ENCODE measurements at places on chromosomes 4 and X.

DNA sequence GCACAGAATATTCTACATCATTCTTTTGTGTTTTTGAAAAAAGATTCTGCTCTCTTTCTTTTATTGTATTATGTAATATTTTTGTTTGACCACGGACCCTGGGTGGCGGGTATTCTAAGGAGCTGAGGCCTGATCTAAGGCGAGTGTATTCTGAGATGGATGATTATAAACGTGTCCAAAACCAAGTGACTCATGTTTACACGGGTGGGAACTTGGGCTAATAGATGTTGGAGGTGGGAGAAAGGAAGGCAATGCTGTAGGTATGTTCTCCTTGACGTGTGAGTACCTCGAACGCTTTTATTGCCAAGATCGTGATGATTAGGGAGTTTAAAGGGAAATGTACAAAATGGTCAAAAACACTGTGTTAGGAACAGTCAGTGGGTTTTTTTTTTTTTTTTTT is 188.9 kb upstream of the FAT1 start:
- DNase-seq, result no peak

GRCh38 chr4:38322714-38323113 is 341.3 kb upstream of the KLF3 start:
- no peak for DNase-seq

- no peak for DNase-seq
Measured at GRCh38 chrX:149527705-149528104, 13.1 kb upstream of the EOLA1 start.

DNA sequence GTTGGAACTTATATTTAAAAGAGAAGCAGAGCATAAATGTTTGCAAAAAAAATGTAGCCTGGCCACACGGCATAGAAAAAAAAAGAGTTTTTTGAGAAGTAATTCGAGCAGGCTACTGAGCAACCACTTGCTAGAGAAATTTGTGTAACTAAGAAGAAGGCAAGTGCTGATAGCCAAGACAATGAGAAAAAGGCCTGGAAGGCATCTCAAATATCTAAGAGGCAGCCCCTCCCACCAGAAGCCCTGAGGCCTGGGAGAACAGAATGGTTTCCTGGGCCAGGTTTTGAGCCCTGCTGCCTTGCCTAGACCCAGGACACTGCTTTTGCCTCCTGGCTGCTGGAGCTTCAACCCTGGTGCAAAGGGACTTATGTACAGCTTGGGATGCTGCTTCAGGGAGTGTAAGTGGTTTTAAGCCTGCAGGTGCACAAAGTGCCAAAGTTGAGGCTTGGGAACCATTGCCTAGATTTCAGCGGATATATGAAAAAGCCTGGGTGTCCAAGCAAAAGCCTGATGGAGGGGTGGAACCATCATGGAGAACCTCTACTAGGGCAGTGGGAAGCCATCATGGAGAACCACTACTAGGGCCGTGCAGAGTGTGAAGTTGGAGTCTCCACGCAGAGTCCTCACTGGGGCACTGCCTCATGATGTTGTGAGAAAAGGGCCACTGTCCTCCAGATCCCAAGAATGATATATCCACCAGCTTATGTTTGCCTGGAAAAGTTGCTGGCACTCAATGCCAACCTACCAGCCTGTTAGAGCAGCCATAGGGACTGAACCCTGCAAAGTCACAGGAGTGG is 9.7 kb downstream of the TECRL start:
- DNase-seq, result no peak

DNA sequence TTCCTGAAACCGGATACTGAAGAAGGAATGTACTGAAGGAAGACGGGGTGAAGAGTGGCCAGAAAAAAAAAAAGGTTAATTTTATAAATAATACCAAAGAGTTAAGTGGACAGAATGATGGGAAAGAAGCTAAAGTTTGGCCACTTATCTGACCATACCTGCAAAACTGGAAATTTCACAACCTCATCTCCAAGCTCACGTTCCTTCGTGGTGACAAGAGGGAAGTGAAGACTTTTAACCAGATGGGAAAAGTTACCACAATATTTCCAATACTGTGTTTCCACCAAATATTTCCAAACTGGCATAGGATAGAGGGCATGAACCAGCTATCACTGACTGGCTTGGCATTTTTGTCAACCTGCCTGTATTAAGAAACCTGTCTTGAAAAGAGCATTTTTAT is 56.4 kb downstream of the MAML3 start:
- DNase-seq, result no peak

DNA sequence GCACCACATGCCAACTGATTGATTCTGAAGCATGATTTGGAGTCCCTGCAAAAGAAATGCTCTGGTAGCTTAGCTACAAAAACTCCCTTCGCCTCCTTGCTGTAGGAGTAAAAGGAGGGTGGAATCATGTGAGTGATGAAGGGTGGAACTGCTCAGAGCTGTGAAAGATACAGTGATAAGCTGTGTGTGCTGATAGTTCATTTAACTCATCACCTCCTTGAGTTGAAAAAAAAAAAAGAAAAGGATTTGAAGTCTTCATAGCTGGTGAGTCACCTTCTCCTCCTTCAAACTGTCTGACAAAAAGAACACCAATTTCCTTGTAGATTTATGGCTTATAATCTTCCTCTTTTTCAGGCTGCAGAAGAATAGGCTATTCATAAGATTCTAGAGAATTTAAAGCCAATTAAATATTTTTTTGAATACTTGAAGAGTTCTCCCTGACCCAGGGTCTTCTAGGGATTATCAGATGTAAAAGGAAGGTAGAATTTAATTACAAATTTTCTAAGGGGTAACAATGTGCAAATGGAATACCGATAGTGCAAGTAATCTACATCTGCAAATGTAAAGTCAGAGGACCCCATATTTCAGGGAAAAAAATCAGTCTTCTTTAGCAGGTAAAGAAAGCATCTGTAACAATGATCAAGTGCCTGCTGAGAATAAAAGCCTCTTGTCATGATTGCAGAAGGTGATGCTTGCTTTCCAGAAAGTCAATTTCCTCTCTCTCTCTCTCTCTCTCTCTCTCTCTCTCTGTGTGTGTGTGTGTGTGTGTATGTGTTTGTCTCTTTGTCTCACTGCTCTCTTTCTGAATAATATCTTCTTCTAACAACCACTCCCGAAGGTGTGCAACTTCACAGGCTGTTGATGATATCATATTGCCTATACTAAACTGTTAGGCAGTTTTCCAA is 208.8 kb upstream of the VEGFC start:
- DNase-seq, result no peak

DNA sequence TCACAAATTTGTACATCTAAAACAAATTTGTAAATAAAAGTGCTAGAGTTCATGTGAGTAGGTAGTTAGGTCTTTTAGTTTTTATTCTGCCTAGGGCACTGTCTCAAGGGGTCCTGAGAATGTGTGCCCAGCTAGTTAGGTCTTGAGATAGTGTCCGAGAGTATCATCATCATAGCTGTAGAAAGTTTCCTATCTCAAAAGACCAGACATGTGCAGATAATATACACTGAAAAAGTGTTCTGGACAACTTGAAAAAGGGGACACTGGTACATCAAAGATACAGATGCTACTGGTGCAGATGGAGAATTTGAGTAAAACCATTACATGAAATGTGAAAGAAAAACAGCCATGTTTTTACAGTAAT is 1.8 kb upstream of the ZCCHC4 start:
- DNase-seq, result no peak

GRCh38 chr4:48015216-48015615 is 1.3 kb downstream of the CNGA1 start:
- no peak for DNase-seq

GRCh38 chr4:88077911-88078524 is 70.6 kb downstream of the PKD2 start:
- no peak for DNase-seq

DNA sequence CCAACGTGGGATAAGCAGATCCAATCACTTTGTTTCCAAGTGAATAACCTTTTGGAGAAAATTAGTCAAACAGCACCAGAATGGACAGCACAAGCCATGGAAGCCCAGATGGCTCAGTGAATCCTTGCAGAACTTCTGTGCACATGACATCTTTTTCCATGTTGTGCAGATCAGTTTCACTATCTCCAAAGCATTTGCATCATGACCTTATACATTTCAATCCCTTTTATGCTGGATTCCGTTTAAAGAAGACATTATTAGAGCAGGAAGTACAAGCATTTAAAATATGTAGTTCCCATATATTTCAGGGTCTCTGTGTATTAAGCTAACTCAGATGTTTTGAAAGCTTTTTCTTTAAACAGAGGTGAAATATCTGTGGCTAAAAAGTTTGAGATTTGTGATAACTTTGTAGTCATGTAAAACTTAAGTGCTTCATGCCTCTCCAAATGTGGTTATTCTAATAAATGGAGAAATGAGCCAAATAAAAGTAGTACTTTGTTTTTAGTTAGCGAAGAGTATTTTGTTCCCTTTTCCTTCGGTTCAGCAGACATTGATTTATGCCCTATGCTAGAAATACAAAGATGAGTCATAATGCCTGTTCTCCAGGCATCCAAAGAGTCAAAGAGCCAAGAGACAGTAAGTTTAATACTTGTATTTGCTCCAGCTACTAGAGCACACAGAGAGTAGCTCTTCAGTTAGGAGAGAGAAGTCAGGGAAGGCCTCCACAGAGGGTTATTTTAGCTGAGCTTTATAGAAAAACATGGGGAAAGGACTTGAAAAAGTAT is 39.0 kb downstream of the PLAC8 start:
- no peak for DNase-seq

DNA sequence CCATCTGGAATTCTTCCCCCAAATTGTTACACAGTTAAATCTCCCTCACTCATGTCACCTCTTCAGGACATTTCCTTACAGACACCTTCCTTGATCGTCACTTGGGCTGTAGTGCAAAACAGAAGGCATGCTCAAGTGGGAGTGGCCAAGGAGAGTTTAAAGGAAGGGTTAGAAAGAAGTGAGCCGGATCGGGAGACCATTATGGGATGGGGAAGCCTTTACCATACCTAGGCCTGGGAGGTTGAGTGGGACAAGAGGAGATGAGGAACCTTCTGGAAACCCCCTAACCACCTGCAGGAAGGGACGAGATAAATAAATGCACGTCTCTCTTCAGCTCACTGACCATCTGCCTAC is 102.7 kb downstream of the UCHL1 start:
- no peak for DNase-seq

Measured in HCT116 (cell line).